NCI-H526 (cell line): ENCODE measurements at places on chromosomes 4 and X.

GRCh38 chrX:141904262-141904661, 568 bp downstream of the MAGEC1 start:
- DNase-seq: no peak

- DNase-seq: no peak
Observed at GRCh38 chrX:73903941-73904340, 340.9 kb downstream of the CHIC1 start.

GRCh38 chr4:142595222-142595871, 250.8 kb downstream of the INPP4B start:
- no peak for DNase-seq

DNA sequence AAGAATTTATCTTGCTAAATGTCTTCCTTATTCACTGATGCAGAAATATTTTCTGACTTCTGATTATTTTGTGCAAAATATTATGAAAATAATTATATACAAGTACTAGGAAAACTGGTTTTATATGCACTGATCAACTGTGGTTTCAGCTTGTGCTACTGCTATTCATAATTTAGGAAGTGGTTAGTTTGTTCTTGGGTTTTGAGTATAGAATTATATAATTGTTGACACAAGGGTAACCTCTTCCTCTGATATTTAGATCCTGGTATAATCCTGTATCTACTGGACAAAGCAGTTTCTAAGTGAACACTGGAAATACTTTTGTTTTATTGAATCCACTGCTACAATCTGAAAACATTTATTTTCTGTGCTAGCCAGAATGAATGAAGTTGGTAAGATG, 182.8 kb downstream of the PDGFC start:
- DNase-seq: no peak

- no peak for DNase-seq
Observed at GRCh38 chrX:153793291-153793690, 884 bp downstream of the IDH3G start.

GRCh38 chr4:176189891-176190795, 5.2 kb downstream of the SPATA4 start:
- DNase-seq: no peak
